ENCODE measurements at places on chromosomes 6 and 20.
A peak's percentile ranks its signal among the peaks of the same experiment; 100 is the strongest.

DNA sequence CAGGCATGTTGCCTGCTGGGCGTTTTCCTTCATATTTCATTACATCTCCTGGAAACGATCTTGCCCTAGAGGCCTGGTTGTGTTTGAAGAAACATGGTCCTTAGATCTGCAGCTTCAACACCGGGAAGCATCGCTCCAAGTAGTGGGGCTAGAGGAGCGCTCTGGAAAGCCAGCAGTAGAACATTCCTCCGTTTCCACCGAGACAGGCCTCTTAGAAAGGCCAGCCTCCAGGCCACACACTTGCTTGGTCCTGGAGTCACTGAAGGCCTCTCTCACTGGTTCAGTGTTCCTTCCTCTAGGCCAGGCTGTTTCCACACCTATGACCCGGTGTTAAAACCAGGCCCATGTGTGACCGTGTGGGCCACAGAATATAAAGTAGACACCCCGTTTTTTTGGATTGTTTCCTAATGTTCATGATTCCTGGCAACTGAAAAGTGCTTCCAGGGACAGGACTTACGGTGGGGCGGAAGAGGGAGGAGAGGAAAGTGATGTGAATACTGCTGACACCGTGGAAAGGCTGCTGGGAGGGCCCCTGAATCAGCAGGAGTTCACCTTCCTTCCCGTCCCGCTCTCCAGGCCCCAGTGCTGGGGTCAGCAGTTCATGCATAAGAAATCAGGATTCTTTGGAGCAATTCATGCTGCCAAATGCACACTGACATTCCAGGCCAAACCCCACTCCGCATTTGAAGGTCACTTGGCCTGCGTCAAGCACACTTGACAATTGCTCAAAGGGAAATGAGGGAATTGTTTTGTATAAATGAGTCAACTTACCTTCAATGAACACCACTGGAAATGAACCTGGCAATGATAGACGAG lies 83.8 kb downstream of the IYD start:
- no peak for DNase-seq

DNA sequence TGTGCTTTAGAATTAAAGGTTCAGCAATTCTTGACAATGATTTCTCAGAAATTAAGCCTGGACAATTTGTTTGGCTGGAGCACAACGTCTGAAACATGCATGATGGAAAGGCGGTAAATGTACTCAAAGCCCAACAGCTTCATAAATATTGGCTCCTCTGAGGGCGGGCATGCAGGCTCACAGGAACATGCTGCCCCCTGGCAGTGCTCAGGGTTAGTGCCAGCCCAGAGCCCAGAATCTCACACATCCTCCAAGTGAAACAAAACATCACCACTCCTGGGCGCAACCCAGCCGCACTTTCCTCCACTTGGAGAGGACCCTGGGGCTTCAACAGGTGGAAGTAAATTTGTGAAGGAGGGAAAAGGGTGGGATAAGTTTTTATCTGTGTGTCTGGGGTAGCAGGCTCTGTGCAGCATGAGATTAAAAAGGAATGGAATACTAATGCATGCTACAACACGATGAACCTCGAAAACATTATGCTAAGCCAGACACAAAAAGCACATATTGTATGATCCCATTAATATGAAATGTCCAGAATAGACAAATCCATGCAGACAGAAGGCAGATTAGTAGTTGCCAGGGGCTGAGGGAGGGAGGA lies 54.1 kb upstream of the PTPRT start:
- DNase-seq: no peak

DNA sequence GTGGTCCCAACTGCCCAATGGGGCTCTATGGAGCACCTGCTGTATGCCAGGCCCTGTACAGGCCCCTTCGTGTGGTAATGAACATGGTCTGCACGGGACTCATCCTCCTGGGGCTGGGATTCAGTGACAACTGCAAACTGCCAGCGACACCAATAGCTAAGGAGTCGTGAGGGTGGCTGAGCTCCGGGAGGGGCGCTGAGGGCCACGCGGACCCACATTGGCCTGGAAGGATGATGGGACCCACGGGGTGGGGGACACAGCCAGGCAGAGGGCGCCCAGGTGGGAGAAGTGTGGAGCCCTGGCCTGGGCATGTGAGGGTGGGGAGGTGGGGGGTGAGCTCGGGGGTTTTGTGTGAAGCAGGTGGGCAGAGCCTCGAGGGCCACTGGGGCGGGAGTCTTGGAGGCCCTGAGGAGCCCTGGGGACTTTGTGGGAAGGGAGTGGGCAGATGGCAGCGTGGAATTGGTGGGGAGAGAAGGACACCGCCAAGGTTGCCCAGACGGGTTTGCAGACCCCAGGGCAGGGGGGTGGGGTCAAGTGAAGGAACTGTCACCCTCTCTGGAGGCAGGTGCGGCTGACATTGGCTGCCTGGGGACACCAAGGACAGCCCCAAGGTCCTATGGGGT lies 22.5 kb downstream of the GATA5 start:
- no peak for DNase-seq

GRCh38 chr20:58791286-58791685 lies 59.4 kb downstream of the GNAS-AS1 start:
- no peak for DNase-seq

DNA sequence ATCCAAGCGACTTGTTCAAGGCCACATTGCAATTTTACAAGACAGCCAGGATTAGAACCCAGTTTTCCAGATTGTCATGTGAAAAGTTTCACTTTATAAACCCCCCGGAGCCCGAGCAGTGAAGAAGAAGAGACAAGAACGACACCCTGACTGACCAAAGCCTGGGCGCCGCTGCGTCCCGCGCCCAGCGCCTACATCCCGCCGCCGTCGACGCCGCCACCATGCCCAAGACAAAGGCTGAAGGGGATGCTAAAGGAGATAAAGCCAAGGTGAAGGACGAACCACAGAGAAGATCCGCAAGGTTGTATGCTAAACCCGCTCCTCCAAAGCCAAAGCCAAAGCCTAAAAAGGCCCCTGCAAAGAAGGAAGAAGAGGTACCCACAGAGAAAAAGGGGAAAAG lies 27.1 kb upstream of the GJA1 start:
- DNase-seq: no peak

- no peak for DNase-seq
Measured at GRCh38 chr6:106178900-106179299, 92.8 kb downstream of the PRDM1 start.

GRCh38 chr20:12570371-12570770 lies 438.4 kb upstream of the SPTLC3 start:
- peak; percentile 76 for DNase-seq

DNA sequence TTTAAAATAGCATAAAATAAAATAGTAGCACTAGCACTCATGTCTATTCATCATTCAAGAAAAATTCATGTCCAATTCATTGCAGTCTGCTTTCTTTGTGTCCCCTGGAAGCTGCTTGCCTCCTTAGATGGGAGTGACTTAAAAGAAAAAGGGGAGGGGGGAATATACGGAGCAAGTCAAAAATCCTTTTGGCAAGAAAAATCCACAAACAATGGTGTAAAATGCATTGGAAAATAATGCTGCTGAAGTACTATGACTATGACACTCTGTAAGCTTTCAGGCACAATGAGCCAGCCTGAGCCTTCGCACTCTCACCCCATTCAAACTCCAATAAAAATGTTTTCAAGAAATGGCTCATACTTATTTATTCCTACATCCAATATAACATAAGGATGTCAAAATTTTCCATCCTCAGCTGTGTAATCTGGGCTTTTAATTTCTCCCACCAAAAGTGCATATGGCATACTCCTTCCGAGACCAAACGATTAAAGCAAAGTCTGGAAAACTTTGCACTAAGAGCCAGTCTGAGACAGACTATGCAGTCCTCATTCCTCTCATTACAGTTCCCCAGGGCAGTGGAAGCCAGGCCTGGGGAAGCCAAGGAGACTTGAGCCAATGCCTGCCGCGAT lies 790 bp downstream of the NEDD9 start:
- no peak for DNase-seq

DNA sequence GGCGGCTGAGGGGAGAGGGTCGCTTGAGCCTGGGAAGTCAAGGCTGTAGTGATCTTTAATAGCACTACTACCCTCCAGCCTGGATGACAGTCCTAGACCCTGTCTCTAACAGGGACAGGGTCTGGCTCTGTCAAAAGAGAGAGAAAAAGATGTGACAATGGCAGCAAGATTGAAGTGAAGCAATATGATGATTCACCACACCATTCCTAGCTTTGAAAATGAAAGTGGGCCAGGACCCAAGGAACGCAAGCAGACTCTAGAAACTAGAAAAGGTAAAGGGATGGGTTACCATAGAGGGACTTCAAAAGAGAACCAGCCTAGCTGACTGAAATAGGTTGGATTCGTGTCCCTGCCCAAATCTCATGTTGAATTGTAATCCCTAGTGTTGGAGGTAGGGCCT lies 426.9 kb downstream of the HTR1B start:
- DNase-seq: no peak

- peak; percentile 10 for DNase-seq
Measured at GRCh38 chr6:108673602-108674001, 112.9 kb downstream of the FOXO3 start.

DNA sequence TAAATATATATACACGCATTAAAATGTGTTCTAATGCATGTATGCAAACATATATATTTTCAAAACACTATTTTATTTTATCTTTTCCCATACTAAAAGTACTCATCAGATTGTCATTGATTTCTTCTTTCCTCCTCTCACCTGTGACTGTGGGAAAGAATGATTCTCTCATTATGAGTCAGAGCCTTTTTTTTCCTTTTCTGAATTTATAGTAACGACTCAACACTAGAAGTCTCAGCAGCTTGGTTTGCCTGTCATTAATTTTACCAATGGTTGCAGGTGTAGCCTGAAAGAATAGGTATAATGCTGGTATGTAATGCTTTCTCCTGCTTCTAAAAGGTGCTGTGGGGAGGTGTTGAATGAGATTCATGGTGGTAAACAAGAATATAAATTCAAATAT lies 328.7 kb downstream of the UTRN start:
- DNase-seq: no peak

- DNase-seq: no peak
Measured at GRCh38 chr6:94362061-94362864, 942.9 kb upstream of the EPHA7 start.

DNA sequence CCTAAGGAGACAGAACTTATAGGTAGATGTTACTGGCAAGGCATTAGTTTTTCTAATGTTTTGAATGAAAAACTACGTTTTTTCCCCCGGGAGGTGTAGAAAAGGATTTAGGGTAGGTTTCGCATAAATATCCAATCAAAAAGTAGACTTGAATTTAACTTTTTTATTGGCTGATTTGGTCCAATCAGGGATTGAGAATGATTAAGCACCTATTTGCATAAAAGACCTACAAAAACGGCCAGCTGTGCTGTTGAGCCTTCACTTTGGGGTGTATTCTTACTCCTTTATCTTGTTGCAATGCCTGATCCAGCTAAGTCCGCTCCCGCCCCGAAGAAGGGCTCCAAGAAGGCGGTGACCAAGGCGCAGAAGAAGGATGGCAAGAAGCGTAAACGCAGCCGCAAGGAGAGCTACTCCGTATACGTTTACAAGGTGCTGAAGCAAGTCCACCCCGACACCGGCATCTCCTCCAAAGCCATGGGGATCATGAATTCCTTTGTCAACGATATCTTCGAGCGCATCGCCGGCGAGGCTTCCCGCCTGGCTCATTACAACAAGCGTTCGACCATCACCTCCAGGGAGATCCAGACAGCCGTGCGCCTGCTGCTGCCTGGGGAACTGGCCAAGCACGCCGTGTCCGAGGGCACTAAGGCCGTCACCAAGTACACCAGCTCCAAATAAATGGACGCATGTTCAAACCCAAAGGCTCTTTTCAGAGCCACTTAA lies 113.5 kb upstream of the BTN3A2 start:
- no peak for DNase-seq

- DNase-seq: no peak
Measured at GRCh38 chr6:70198785-70199184, 104.1 kb downstream of the COL9A1 start.

GRCh38 chr6:15375638-15376290 lies 129.9 kb downstream of the JARID2 start:
- no peak for DNase-seq

- DNase-seq: no peak
Measured at GRCh38 chr20:17667445-17667844, 14.6 kb downstream of the RRBP1 start.

DNA sequence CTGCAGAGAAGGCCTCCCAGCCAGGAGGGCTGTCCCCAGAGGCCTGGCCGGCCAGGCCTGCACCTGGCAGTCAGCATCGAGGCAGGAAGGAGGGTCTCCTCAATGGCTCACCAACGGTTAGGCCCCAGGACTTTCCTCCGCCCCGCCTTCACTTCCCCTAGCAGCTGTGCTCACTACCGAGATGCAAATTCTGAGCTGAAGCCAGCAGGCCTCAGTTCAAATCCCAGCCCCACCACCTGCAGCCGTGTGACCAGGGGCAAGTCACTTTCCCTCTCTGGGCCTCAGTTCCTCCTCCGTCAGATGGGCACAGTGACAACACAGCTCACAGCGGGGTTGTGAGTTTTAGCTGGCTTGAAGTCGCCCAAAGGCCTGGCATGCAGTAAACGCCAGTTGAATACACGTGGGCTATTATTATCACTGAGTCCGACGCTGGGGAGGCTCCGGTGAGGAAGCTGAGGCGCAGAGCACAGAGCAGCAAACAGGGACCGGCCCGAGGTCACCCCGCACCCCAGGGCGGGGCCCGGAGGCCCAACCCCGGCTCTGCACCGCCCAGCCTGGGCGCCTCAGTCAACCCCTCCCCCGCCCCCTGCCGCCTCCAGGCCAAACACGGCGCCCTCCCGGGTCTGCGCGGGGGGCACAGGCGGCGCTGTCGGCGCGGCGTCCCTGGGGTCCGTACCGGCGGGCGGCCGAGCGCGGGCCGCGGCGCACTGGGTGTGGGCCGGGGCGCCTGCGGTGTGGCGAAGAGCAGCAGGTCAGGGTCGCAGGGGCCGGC lies 671 bp downstream of the E2F1 start:
- DNase-seq: peak; percentile 71

DNA sequence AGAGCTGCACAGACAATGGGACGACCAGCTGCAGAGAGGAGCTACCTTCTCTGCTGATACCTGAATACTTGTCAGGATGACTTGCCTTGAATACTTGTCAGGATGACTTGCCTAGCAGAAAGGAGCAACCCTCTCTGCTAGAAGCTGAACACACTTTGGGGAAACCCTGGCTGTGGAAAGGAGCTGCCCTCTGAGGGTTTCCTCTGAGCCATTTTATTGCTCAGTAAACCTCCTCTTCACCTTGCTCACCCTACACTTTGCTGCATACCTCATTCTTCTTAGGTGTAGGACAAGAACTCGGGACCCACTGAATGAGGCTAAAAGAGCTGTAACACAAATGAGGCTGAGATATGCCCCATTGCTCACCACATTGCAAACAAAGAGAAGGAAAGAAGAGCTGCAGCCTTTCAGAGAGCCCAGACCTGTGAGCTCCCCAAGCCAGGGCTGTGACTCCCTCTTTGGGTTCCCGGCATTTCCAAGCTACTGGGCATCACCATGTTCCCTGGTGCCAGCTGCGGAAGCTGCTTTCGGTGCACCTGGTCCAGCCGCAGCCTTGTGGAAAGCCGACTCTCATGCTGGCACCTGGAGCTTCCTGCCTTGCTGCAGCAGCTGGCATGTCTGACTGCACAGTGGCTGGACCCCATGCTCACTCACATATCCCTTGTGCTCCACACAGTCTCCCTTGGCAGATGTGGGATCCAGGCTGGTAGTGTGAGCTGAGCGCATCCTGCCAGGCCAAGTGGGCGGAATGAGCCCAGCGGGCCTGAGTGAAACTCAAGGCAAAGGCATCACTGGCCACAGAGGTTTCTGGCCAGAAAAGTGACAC lies 106.7 kb upstream of the AHI1 start:
- no peak for DNase-seq

GRCh38 chr6:26224940-26225847 lies 138.0 kb downstream of the HFE start:
- DNase-seq: no peak

All from HepG2 (cell line).